CD4-positive, alpha-beta T cell treated with Interleukin-17A for 4 hours (primary cell): ENCODE measurements at places on chromosomes 11 and 22.

DNA sequence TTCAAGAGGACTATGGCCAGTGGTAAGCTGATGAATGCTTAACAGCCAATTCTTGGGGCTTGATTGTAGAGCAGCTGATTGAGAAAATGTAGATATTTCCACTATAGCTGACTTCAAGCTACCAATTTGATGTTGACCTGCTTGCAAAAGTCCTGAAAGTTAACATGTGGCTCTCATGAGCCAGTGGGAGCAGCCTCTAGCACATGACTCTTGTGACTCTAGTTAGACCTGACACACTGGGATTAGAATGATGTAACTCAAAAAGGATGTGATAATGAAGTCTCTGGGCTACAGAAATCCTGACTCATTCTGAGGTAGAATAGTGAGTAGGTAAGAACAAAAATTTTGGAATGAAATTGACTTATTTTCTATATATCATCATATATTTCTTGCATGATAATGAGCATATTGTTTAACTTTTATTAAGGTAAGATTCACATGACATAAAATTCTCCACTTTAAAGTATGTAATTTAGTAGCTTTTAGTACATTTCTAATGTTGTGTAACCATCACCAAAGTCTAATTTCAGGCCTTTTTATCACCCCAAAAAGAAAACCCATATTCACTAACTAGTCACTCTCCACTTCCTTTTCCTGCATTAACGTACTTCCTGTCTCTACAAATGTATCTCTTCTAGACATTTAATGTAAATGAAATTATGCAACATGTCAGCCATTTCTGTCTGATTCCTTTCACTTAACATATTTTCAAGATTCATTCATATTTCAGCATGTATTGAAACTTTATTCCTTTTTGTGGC is 16.1 kb upstream of the OR52H1 start:
- no peak for DNase-seq

DNA sequence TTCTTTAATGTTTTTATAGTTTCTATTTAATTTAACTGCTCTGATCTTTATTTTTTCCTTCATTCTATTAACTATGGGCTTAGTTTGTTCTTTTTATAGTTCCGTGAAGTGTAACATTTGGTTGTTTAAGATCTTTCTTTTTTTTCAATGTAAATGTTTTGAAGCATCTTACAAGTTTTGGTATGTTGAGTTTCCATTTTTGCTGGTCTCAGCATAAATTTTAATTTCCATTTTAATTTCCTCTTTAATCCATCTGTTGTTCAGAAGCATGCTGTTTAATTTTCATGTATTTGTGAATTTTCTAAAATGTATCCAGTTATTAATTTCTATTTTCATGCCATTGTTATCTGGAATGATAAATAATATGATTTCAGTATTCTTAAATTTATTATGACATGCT is 17.0 kb upstream of the GLYATL2 start:
- DNase-seq, result no peak

GRCh38 chr11:126868741-126869140 is 131.8 kb downstream of the KIRREL3 start:
- DNase-seq, result no peak

DNA sequence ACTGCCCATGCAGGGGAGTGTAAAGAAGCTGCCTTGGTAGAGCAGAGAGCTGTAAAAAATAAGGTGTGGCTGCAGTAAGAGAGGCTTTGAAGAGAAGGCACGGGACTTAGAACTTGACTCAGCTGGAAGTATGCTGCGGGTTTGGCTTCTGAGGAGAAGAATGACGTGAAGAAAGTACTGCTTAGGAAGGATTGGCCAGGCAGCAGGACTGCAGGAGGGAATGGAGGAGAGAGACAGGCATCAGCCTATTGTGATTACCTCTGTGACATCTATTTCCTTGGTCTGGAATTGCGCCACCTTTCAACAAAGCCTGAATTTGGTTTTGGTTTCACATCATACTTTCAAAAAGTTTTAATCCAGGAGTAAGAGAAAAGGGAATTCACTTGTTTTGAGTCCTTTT is 22.5 kb downstream of the PRRG4 start:
- DNase-seq, result no peak

- DNase-seq, result no peak
Observed at GRCh38 chr11:78586452-78587046, 11.9 kb upstream of the NARS2 start.
